ENCODE measurements at places on chromosomes 7 and 10.

- peak; percentile 11 for DNase-seq
These were observed 34.7 kb upstream of the SLC35B4 start for GRCh38 chr7:134351424-134351823.

DNA sequence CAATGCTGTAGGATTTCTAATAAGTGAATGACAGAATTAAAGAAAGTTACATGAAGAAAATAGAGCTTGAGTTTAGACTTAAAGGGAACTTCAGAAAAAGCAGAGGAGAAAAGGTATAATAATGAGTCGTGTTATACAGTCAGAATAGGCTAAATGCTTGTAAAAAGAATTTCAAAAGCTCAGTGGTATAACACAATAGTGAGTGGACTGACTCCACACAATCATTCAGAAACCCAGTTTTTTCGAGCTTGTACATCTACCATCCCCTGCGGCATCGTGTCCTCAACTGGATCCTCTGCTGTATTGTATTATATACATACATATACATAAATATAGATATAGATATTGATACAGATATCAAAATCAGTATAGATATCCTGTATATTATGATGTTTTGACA, 52.2 kb downstream of the IMMP2L start:
- DNase-seq: no peak

DNA sequence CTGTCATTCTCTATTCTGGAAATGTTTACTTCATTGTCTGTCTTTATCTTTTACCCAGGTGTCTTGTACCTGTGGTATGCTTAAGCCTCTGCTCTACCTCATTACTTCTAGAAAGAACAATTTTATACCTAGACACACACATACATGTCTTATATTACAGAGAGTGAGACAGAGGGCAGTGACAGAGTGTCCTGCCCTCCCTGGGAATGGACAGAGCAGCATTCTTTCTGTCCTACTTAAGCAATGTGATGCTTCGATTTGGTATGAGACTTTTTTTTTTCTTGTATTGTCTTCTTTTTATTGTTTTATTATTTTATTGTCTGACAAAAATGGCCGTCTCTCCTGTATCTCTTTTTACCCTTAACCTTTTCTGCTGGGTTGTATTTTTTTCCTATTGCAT, 286.1 kb downstream of the EXOC4 start:
- no peak for DNase-seq

- DNase-seq: no peak
These were observed 79.8 kb upstream of the NME8 start for GRCh38 chr7:37768611-37769010.

DNA sequence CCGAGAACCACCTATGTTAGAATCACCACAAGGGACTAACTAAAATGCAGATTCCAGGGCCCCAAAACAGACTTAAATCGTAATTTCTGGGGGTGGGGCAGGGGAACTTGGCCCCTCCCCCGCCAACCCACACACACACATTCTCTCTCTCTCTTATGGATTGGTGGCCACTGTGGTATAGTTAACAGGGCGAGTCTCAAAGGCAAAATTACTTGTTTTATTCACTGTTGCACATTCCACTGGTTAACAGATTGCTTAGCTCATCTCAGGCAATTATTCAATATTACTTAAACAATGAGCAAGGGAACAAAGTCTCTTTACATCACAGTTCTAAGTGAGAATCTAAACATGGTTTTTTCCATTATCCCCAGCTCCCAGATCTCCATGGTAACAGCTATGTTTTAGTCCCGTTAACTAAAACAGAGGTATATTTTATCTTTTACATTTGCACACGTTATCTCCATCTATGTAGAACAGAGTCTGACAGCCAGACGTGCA, 38.5 kb downstream of the IGF2BP3 start:
- no peak for DNase-seq

- peak; percentile 29 for DNase-seq
These were observed 78.3 kb upstream of the NRP1 start for GRCh38 chr10:33412653-33413361.

- no peak for DNase-seq
These were observed 216.9 kb downstream of the DYNC1I1 start for GRCh38 chr7:95989301-95989700.

DNA sequence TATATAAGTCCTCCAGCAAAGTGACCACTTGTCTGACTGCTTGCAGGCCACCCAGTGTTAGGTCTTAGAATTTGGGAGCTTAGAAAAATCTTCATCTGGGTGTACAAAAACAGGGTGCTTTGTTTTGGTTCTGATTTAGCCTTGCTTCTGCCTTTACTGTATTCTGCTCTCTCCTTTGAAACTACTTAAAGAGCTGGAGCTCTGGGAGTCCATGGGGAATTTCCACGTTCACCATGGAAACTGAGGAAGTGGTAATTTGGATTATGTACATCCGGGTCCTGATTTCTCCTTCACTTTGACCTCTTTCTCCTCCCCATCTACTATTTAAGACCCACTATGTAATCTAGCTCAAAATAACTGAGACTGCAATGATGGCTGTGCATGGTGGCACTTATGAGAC, 103.0 kb downstream of the JAZF1 start:
- DNase-seq: no peak

DNA sequence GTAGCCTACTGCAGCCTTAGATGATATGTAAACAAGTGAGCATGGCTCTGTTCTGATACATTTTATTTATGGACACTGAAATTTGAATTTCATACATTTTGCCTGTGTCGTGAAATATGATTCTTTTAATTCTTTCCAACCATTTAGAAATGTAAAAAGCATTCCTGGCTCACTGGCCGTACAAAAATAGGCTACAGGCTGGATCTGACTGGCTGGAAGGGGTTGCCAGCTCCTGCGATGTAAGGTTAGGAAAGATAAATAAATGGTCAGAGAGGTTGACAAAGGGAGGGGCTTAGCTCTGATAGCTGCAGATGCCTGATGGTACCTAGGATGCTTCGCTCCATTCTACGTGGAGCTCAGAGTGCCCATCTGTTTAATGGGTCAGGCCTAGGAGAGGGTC, 3.4 kb downstream of the ADCYAP1R1 start:
- DNase-seq: no peak

DNA sequence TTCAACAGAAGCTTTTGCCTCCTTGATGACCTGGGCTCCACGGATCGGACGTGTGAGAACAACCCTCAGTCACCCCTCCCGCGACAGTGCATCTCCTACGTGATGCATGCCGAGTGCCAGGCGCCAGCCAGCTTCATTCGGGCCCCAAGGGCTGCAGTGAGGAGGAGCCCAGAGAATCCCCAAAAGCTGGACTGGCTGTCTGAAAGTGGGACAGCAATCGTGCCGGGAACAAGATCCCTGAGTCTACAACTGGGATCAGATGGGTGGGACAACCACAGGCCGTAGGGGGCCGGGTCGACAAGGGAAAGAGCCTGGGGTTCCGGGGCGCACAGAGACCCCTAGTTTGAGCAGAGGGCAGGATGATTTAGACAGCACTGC, 27.2 kb downstream of the EBF3 start:
- no peak for DNase-seq

DNA sequence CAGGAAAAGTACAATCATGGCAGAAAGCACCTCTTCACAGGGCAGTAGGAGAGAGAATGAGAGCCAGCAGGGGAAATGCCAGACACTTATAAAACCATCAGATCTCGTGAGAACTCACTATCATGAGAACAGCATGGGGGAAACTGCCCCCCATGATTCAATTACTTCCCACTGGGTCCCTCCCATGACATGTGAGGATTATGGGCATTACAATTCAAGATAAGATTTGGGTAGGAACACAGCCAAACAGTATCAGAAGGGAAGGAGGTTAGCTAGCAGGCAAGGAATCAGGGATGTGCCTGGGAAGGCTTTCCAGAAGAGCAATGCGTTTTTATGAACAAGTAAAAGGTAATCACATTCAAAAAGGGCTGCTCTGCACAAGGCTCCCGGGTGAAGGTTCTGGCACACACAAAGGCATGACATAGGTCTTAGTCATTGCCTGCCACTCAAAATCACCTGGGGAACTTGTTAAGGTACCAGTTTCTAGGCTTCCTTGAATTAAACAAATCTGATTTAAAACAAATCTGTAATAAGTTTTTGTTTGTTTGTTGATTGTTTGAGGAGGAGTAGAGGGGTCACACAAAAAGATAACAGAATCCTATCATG, 40.9 kb downstream of the BMPER start:
- no peak for DNase-seq

DNA sequence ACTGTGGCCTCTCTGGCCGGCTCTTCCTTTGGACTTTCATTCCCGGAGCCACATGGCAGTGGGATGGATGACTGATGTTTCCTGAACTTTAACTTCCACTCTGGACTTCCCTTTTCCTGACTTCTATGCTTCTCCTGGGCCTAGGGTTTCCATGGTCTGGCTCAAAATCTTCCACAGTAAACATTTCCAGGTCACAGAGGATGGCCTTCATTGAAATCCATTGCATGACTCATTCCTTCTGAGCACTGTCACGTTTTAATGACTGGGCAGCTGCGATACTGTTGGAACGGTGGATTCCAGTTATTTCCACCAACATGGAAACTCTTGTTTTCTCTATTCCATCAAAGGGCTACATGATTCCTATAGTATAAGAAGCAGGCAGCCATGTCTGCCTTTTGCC, 24.4 kb upstream of the ZNF273 start:
- no peak for DNase-seq

GRCh38 chr10:57716884-57717283, 550.8 kb downstream of the IPMK start:
- DNase-seq: no peak

GRCh38 chr10:132383751-132384196, 13.2 kb upstream of the PWWP2B start:
- no peak for DNase-seq

- no peak for DNase-seq
These were observed 5.6 kb downstream of the BAG3 start for GRCh38 chr10:119656760-119657159.

- peak; percentile 72 for DNase-seq
These were observed at the start of gene ECHDC3 for GRCh38 chr10:11742009-11742778. Gene ECHDC3 (plus strand): TSS chr10:11742382. CDS start chr10:11742577, 195 bp downstream.

GRCh38 chr10:1230138-1230537, 174.0 kb downstream of the WDR37 start:
- DNase-seq: no peak

- DNase-seq: no peak
These were observed 76.9 kb upstream of the KCNIP2 start for GRCh38 chr10:101920546-101920945.

- no peak for DNase-seq
These were observed 4.2 kb upstream of the LIPA start for GRCh38 chr10:89255793-89256192.

DNA sequence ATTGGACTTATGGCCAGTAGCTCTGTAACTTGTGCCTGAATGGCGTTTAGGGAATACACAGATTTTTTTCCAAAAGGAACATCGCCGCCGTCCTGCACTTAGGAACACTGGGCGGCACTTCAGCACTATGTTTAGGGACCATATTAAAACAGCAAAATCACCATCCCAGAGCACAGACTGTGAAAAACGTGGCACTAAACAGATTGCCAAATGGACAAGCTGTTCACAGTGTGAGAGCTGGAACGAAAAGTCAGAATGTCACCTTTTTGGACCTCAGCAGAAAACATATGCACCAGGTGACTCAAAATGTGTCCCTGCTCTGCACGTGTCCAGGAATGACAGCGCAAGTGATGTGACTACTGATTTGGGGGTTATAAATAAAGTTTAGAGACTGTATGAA, 87.9 kb downstream of the ODAD2 start:
- no peak for DNase-seq

DNA sequence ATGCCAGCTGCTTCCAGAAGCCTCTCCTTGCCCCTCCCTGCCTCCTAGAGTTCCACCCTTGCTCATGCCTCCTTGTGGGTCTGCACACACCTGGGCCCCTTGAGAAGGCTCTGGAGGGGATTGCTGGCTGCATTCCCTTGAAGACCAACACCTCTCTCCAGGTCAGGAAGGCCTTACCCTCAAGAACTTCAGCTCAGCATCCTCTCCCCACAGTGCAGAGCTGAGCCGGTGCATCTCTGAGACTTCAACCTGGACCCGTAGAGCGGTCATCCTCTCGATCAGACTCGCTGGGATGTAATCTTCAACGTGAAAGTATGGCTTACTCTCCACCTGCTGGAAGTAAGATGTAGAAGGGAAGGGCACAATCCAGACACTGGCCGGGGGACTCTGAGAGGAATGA, 62.7 kb downstream of the FRMPD2 start:
- DNase-seq: no peak

Data from activated CD4-positive, alpha-beta T cell treated with anti-CD3 and anti-CD28 coated beads for 36 hours (primary cell).